ENCODE measurements at places on chromosomes 2 and 18. TPM values are rescaled to one million over a fixed set of nuclear protein-coding genes. Genes with fewer than 3 reads are reported as not detected.

DNA sequence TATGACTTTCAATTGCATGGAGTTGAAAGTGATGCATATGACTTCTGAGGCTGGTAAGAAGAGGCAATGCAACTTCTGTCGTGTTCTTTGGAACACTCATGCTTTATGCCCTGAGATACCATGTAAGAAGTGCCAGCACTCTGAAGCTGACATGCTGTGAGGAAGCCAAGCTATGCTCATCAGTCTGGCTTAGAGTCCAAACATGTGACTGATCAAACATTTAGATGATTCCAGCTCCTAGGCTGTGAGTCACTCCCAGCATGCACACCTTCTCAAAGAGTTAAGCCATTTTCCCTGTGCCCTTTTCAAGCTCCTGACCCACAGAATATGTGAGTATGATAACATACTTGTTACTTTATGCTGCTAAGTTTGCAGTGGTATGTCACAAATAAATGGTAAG is 15.8 kb upstream of the VRK2 start:
- DNase-seq, result no peak

GRCh38 chr18:21826196-21826595 is 85.6 kb downstream of the MIB1 start:
- DNase-seq, result no peak

DNA sequence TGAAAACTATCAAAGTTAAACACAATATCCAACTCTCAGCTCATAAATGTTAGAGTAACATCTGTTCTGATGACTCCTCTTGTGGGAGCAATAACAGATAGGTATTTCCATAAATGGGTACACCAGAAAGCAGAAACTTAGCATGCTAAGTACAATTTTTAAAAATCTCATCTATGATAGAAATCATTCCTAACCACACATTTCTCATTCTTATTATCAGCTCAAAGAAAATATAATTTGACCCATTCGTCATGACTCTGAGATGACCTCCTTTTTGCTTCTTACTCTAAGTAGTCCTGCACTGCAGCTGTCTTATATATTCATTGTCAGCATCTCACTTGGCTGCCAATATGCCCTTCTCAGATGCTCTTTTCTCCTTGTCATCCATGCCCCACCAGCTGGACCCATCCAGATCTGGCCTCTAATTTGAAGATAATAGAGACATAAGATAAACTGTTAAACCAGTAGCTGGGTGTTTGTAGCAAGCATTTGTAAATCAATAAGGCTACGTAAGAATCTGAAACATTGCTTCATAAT is 298.3 kb downstream of the KCNS3 start:
- DNase-seq, result no peak

DNA sequence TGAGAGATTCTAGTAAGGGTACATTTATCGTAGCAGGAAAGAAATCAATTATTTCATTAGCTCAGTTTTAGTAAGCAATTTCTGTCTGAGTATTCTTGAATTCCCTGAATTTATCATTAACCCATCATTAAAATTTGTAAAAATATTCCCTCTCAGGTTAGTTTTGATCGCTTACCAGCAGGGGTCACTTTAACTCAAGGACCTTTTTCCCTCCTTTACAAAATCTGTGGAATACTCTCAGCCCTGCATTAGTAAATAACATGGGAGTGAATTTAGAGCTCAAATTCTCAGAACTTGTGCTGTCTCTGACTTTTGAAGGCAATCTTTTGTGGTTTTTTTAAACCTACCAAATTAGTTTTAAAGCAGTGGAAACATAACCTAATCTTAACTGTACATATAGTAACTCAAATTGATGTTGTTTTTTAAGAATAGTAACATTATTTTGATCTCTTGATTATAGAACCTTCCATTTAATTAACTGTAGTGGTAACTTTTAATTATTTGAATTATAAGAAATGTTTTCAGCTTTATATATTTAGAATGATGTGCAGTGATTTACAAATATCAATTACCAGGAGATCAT is 97.2 kb downstream of the AGPS start:
- no peak for DNase-seq

The TMEM247 gene
- not detected for total RNA-seq
